IPS DF 19.7 (cell line): ENCODE measurements at places on chromosomes 7 and 10.

- DNase-seq: no peak
Measured at GRCh38 chr10:1043532-1043995, 5.4 kb downstream of the IDI1 start.

- DNase-seq: no peak
Measured at GRCh38 chr7:22240904-22241571, 115.9 kb downstream of the RAPGEF5 start.

- DNase-seq: peak; percentile 87
Measured at GRCh38 chr7:25303281-25304181, 75.2 kb upstream of the NPVF start.

GRCh38 chr10:91589015-91589657 is 43.7 kb downstream of the PPP1R3C start:
- DNase-seq: no peak

DNA sequence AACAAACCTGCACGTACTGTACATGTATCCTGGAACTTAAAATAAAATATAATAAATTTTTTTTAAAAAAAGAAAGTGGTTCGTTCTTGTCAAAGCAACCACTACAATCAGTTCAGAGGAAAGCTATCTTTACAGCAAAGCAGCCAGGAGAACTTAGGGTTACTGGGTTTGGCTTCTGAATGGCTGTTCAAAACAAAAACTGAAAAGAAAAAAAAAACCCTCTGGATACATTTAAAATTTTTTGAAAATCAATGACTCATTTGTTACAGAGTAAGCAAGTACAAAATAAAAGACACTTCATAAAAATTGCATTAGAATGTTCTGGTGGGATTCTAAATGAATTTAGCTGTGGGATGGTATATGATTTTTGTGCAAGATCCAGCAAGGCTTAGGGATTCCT is 28.6 kb upstream of the ADD3 start:
- DNase-seq: no peak

DNA sequence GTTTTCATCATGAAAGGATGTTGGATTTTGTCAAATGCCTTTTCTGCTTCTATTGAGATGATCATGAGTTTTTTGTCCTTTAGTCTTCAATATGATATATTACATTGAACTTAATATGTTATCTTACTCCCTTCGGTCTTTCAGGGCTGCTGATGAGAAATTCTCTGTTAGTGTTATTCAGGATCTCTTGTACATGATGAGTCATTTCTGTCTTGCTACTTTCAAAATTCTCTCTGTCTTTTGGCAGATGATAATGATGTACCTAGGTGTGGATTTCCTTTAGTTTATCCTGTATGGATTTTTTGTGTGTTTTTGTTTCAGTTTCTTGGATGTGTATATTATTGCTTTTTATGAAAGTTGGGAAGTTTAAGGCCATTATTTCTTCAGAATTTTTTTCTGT is 320.9 kb upstream of the NPSR1 start:
- no peak for DNase-seq

GRCh38 chr10:48285710-48286109 is 11.2 kb upstream of the FRMPD2 start:
- DNase-seq: no peak
